ENCODE measurements at places on chromosomes 5 and 9.

- peak; percentile 42 for DNase-seq
Measured at GRCh38 chr9:4298255-4299004, 1.4 kb downstream of the GLIS3 start.

GRCh38 chr5:168989731-168990505 is 311.0 kb downstream of the SLIT3 start:
- DNase-seq = no peak

GRCh38 chr9:109907810-109908458 is 127.9 kb downstream of the PALM2AKAP2 start:
- DNase-seq = no peak

- DNase-seq = no peak
Measured at GRCh38 chr5:118529361-118530144, 458.8 kb downstream of the DTWD2 start.

GRCh38 chr5:126066836-126067235 is 356.4 kb upstream of the GRAMD2B start:
- no peak for DNase-seq

DNA sequence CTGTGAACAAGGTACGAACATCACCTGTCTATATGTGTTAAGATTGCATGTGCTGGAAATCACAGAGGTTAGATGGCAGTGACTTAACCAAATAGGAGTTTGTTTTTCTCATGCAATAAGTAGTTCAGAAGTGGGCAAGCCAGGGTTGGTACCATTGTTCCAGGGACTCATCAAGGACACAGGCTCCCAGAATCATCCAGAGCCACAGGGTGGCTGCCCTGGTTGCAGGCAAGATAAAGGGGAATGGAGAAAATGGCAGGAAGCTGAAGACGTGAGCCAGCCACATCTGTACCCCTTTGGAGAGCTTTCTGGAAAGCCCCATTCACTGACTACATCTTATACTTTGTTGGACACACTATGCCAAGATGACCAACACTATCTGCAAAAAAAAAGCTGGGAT is 126.0 kb upstream of the IL12B start:
- no peak for DNase-seq

GRCh38 chr9:96615411-96615810 is 4.2 kb downstream of the CDC14B start:
- no peak for DNase-seq

GRCh38 chr5:62001640-62002039 is 304.4 kb upstream of the KIF2A start:
- DNase-seq = peak; percentile 96

DNA sequence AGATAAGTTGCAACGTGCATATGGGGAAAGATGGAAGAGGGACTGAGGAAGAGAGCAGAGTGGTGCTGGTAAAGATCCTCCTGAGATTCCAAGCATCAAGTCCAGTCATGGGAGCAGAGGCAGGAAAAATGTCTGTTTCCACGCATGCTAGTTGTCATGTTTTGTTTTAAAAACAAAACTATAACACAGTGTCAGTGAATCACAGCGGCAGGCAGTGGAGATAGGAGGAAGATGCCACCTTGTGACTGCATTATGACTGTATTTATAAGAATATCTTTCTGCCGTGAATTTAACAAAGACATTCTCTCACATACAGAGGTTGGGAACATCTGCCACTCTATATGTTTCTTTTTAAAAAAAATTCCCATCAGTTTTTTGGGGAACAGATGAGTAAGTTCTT is 3.7 kb upstream of the SVEP1 start:
- DNase-seq = no peak

DNA sequence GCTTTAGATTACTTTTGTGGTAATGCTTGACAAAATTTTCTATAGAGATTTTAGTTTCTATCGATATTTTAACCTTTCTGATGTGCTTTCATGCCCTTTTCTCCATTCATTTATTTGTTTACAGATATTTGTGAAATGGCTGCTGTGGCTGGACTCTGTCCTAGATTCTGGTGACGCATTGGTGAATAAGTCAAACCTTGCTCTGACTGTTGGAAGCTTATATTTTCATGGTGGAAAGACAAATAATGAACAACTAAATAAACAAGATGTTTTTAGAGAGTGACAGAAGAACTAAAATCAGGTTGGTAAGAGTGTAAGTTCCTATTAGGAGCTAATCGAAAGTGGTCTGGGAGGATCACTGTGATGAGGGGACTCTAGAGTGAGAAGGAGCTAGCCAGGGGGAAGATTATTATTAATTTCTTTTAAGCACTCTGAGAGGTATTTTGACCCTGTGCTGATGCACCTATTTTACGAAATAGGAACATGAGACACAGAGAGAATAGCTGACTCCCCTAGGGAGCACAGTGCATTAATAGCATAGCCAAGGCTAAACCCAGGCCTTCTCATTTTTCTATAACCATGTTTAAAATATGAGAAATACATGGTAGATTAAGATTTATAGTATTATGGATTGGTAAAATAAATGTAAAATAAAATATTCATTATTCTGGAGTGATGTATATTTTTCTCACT is 411.9 kb upstream of the ARRDC3 start:
- DNase-seq = no peak

- DNase-seq = no peak
Measured at GRCh38 chr5:151104795-151105194, 24.0 kb upstream of the TNIP1 start.

DNA sequence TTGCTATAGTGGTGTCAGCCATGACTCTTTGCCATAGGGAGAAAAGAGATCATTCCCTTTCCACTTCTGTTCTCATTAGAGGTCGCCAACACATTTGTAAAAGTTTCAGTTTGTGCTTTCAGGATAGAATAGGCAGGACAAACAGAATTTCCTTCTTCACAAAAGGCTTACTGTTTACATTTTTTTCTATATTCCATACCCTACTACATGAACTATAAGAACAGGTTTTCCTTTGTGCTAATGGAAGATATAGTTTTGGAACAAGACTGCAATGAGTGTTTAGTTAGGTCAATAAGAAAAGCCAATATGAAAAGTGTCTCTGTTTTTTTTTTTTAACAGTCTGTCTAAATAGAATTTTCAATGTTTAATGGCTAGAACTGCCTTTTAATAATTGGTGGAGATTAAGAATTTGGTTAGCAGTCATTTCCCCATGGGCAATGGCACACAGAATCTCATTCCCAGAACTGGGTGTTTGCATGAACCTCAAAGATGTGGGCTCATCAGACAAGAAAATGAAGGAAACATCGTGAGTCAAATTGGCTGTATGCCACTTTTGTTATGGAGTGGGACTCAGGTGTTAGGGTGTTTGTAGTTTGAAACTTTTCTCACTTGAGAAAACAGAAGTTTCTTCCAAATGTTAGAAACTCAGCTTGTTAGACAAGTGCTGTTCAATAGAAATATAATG is 75.2 kb upstream of the PRLR start:
- no peak for DNase-seq

DNA sequence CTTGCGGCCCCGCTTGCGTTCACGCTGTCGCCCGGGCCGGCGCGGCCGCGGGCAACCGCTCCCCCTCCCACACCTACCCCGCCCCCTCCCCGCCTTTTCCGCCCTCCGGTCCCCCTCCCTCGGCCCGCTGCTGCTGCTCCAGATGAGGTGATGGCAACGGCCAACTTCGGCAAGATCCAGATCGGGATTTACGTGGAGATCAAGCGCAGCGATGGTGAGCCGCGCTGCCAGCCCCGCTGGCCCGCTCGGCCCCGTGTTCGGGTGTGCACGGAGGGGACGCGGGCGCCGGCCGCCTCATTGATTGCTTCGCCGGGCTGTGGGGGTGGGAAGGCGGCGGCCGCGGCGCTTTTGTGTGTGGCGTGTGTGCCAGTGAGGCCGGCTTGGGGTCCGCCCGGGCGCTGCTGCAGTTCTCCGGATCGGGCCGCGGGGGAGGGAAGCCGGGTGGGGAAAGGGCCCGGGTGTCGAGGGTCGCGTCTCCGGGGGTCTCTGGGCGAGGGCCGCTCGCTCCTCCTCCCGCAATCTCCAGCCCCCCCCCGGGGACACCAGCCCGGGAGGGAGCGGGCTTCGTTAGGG is 403 bp downstream of the KIF2A start:
- no peak for DNase-seq

DNA sequence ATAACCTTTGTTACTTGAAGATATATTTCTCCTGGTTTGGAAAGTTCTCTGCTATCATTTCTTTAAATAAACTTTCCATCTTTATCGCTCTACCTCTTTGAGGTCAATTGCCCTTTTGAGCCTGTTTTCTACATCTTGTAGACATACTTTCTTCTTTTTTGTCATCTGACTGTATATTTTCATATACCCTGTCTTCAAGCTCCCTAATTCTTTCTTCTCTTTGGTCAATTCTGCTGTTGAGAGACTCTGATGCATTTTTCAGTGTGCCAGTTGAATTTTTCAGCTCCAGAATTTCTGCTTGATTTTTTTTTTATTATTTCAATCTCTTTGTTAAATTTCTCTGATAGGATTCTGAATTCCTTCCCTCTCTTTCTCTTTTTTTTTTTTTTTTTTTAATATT is 511.2 kb upstream of the GRAMD2B start:
- no peak for DNase-seq

GRCh38 chr5:130692770-130693169 is 472.3 kb downstream of the HINT1 start:
- no peak for DNase-seq

GRCh38 chr5:68232277-68232676 is 16.7 kb downstream of the PIK3R1 start:
- no peak for DNase-seq

Measured in bronchial epithelial cell (primary cell).